NCI-H1436 treated with DMSO at 0.1 percent for 48 hours (cell line): ENCODE measurements at places on chromosomes 11 and 22.

DNA sequence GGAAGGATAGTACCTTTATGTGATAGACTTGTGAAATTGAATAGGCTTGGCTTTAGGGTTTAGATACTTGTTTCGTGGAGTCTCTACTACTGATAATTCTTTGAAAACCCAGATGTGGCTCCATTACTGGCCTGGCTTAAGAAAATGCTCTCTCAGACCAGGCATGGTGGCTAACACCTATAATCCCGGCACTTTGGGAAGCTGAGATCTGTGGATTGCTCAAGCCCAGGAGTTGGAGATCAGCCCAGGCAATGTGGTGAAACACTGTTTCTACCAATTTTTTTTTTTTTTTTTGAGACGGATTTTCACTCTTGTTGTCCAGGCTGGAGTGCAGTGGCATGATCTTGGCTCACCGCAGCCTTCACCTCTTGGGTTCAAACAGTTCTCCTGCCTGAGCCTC lies 40.9 kb downstream of the ATG13 start:
- no peak for DNase-seq

DNA sequence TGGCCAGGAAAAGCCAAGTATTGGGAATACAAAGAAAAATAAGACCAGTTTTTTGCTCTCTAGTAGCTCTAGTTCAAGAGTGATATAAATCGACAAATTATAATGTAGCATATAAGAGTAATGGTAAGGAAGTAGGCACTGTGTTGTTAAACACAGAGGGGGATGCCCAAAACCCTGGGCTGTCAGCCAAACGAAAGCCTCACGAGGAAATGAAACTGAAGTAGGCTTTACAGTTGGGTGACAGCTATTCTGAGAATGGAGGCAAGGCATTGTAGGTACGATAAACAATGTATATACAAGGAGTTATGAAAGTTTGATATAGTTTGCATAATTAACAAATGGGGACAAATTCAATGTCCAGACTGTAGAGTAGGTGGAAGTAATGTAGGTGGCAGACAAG lies 176.4 kb downstream of the FAM181B start:
- no peak for DNase-seq

GRCh38 chr22:46124383-46125144 lies 25.8 kb upstream of the PPARA start:
- DNase-seq = no peak

DNA sequence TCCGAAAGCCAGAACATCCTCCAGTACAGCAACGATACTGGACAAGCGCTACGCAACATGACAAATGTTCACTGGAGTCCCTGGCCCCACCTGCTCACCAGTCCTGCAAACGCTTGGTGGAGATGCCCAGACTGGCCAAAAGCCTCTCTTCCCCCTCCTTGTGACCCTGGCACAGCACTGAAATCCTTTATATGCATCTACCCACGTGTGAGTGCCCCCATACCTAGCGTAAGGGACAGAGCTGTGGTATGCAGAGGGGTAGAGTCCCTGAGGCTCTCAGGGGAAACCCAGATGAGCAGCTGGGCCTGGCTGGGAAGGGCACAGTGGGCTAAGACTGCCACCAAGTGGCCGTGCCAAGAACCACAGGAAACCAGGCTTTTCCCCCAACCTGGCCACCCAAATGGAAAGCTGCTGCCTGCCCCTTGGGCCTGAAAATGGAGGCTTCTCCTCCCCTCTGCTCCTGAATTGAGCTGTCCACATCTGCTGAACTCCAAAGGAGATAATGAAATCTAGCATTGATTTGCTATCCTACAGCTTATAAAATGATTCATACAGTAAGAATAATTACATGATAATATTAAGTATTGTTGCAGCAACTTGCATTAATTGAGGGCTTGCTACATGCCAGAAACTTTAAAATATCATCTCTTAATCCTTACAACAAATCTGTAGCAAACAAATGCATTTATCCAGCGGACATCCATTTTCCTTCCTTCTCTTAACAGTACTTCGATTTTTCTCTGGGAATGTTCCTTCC lies 24.8 kb upstream of the TTC12 start:
- no peak for DNase-seq

DNA sequence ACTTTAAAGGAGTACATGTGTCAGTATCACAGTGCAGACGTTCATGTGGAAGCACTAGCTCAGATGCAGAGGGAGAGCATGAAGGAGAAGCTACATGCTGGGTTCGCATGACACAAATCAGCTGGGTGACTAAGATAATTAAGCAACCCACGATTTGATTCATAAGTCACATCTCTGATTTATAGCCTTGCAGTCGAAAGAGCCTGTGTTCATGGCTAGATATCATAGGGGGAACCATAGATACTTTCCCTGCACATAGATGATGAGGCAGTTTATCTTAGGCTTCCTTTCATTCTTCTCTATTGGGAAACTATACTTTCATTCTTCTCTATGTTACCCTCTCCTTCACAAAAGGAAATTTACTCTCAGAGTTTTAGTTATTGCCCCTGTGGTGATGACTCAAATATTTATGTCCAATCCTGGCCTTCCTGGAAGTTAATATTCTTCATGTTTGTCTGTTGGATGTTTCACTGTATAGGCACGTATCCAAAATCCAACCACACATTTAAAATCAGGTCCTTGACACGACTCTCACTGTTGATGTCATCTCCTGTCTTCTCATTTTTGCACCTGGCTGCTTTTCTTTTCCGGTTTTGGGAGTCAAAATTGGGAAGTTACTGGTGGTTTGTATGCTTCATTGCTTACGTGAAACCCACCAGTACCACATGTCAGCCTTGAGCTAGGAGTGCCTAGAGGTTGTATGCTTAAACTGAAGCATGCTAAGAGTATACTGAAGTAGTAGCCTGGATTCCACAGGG lies 56.3 kb upstream of the SLC5A12 start:
- DNase-seq = no peak

- no peak for DNase-seq
These were observed 385.0 kb downstream of the CTTN start for GRCh38 chr11:70783356-70783755.

DNA sequence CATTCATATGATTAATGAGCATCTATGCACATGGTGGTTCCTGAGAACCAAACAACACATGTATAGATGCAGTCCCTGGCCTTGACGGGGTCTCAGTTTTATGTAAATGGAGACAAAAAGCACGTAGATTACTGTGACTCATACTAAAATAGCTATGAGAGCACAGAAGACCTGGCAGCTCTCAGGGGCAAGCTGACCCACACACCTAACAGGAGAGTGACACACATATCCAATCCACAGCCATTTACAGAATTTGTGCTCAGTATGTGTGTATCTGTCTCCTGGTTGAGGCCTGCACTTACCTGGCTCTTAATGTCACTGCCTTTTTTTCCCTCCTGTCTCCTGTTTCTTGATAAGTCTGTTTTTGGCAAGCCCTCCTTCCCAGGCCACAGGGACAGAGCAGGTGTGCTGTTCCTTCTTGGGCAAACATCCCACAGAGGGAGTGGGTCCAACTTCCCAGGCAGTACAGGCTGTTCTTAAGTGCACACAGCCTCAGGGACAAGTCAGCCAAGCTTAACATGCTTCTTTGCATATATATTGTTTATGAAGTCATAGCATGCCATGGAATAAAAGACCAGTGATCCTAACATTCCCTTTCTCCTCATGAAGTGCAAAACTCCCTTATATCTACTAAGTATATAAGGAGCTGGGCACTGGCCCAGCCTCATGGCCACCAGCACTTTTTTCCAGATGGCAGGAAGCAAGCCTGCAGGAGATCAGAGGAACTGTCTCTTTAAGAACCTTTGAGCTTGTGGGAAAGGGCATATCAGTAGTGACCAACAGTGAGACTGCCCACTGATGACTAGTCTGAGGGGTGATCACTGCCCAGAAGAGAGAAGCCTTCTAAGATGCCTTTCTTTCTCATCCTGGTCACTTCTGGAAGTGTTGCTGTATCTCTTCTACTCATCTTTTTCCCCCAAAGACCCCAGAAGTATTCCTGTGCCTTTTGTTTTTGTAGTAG lies 124.7 kb upstream of the CCDC90B start:
- DNase-seq = no peak

- no peak for DNase-seq
These were observed 12.6 kb upstream of the RFPL2 start for GRCh38 chr22:32217465-32217864.

- no peak for DNase-seq
These were observed 80.3 kb upstream of the MYOD1 start for GRCh38 chr11:17639091-17639490.

- no peak for DNase-seq
These were observed 802 bp downstream of the KBTBD3 start for GRCh38 chr11:106076171-106076918.

DNA sequence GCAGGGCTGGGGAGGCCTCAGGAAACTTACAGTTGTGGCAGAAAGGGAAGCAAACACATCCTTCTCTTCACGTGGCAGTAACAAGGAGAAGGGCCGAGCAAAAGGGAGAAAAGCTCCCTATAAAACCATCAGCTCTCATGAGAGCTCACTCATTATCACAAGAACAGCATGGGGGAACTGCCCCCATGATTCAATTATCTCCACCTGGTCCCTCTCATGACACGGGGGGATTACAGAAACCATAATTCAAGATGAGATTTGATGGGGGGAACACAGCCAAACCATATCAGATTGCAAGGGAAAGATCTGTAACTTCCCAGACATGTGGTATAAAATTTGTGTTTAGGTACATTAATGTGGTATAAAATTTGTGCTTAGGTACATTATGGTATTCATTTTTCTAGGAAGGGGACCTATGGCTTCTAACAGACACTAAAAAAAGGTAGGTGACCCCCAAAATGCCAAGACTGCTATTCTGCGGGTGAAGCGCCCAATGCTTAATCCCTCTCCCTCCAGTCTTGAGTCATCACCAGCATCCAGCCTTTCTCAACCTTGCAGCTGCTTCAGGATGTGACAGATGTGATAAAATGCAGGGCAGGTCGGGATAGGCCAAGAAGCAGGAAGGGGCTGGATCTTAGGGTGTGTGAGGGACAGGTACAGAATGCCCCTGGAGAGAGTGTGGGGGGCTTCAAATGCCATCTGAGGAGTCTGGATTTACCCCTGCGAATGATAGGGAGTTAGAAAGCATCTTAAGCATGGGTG lies 57.7 kb upstream of the AMPD3 start:
- no peak for DNase-seq

DNA sequence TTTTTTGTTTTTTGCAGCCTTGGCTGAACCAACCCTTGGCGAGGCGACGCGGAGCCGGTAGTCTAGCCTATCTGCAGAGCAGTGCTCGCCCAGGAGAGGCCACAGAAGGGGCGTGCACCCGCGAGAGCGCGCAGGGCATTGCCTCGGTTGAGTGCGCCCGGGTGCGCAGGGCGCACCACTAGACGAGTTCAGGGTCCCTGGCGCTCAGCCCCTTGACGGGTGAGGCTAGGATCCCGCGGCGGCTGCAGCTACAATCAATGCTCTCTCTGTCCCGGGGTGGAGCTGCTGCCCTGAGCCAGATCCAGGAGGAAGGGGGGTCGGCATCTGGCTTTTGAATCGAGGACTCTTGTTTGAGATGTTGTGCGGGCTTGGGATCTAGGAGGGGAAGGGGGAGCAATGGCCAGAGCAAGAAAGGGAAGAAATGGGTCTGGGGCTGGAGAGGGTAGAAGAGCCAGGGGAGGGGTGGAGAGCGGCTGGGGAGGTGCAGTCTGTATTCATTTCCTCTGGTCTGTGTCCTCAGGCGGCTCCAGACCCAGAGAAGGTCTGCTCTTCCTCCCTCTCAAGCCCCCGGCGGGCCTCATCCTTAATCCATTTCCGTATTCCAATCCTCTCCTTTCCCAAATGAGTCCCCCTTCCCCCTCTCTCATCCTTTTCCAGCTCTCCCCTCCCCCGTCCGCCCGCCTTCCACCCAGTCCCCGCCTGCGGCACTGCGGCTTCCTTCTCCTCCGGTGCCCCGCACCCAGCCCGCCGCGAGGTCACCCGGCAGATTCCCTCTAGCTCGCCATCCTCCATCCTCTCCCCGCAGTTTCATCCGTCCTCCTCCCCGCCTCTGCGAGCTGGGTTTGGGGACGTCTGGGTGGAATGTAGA lies 797 bp downstream of the THY1 start:
- no peak for DNase-seq

DNA sequence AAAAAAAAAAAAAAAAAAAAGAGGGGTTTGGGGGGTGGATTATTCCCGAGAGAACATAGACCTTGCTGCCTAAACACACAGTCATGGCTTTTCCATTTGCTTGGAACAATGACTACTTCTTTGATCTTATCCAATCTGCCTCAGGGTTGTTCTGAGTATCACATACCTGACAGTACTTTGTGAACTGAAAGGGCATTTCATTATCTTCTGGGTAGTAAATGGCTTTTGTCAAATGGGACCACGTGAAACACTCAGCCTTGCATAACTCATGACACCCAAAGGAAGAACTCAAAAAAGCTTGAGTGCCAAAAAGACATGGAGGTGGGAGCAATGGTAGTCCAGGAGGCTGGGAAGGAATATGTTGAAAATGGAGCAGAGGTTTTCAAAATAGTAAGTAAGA lies 123.2 kb upstream of the BID start:
- no peak for DNase-seq

GRCh38 chr11:20097319-20098221 lies 62.7 kb downstream of the DBX1 start:
- DNase-seq = no peak

DNA sequence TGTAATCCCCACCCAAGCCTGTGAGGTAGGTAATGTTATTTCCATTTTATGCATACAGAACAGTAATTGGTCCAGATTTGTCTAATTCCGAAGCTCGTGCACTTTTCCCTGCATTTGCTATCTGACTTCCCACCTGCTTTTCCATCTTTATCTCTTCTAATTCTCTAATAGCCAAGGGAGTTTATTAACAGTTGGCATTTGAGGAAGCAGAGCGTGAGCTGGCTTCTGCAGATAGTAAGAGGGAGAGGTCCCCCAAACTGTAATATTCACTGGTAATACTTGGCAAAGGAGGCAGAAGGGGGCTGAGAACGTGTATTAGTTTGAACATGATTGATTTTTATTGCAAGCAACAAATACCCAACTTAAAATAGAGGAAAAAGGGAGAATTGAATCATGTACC lies 110.8 kb upstream of the SPON1 start:
- DNase-seq = no peak

DNA sequence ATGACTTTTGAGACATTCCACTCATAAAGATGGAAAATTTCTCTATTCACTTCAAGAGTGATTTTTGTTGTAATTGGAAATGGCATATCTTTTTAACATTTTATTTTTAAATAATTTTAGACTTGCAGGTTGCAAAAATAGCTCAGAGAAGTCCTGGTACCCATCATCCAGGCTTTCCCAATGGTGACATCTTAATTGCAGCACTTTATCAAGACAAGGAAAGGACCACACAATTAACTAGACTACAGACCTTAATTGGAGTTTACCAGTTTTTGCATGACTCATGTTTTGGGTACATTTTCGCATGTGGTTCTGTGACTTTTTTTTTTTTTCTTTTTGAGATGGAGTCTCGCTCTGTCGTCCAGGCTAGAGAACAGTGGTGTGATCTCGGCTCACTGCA lies 23.0 kb upstream of the MAP6 start:
- DNase-seq = no peak

- no peak for DNase-seq
These were observed 66.2 kb upstream of the GAL start for GRCh38 chr11:68617925-68618809.
